Endothelial cell (in vitro differentiated cells): ENCODE measurements at places on chromosomes 3 and 15. TPM values are rescaled to one million over a fixed set of nuclear protein-coding genes. Genes with fewer than 3 reads are reported as not detected.
A peak's percentile ranks its signal among the peaks of the same experiment; 100 is the strongest.

GRCh38 chr3:135930255-135930654 lies 35.3 kb upstream of the PPP2R3A start:
- no peaks in the 10 kb centered on the region for H3K4me1 ChIP-seq
- DNase-seq = no peak
- H3K27me3 ChIP-seq = no peaks in the 10 kb centered on the region
- H3K27ac ChIP-seq = no peak overlapping the region
- H3K4me3 ChIP-seq = no peak overlapping the region

DNA sequence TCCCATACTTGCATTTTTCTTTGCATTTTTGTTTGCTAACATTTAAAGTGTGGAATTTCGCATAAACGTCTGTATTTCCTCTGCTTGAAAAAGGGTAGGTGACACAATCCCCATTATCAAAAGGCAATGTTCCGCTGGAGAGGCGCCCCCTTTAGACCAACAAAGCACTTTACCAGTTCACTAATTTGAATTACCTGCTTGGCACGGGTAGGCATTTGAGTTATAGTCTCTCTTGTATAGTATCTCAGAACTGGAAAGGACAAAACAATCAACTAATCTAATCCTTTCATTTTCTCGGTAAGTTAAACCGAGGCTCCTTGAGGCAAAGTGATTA lies 775 bp upstream of the CCDC39 start:
- peaks cover 5% of the 10 kb centered on the region for H3K27me3 ChIP-seq
- H3K4me1 ChIP-seq = peaks cover 4% of the 10 kb centered on the region
- peak overlapping the region; percentile 96 for H3K4me3 ChIP-seq
- peak overlapping the region; percentile 94 for H3K27ac ChIP-seq
- DNase-seq = peak; percentile 55
- no peaks in the 10 kb centered on the region for H3K36me3 ChIP-seq

DNA sequence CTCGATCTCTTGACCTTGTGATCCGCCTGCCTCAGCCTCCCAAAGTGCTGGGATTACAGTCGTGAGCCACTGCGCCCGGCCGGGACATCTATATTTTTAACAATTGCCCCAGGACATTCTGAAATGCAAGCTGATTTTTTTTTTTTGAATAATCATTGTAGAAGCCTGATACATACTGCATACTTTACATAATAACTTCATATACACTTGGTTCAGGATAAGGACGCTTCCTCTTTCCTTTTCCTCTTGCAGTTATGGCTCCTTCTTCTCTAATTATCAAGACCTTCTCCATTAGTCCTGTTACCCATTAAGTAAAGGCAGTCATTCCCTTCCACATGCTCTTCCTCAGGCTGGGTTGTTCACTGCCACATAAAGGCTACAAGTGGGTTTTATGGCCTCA lies 58.3 kb downstream of the SLCO3A1 start:
- no peak overlapping the region for H3K4me3 ChIP-seq
- no peak for DNase-seq
- peaks cover 7% of the 10 kb centered on the region for H3K4me1 ChIP-seq
- no peaks in the 10 kb centered on the region for H3K36me3 ChIP-seq
- no peak overlapping the region for H3K27ac ChIP-seq

DNA sequence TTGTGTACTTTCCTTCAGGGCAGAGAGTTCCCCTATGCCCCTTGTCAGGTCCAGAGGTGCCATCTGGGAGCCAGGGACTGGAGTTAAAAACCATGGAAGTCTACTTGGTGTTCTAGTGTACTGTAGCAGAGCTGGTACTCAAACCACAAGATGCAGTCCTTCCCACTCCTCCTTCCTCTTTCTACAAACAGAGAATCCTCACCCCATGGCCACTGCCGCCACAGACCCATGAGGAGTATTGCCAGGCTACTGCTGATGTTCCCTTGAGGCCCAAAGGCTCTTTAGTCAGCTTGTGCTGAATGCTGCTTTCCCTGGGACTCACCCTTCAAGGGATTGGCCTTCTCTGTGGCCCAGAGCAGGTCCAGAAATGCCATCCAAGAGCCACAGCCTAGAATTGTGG lies 229.2 kb upstream of the ZPLD1 start:
- DNase-seq = no peak
- H3K4me3 ChIP-seq = no peak overlapping the region
- no peaks in the 10 kb centered on the region for H3K4me1 ChIP-seq
- H3K36me3 ChIP-seq = no peaks in the 10 kb centered on the region

GRCh38 chr3:76582632-76583378 lies 457.1 kb upstream of the ROBO2 start:
- no peaks in the 10 kb centered on the region for H3K36me3 ChIP-seq
- H3K27me3 ChIP-seq = no peaks in the 10 kb centered on the region
- no peaks in the 10 kb centered on the region for H3K4me1 ChIP-seq
- no peak overlapping the region for H3K4me3 ChIP-seq

- no peaks in the 10 kb centered on the region for H3K36me3 ChIP-seq
- no peak overlapping the region for H3K4me3 ChIP-seq
- peaks cover 1% of the 10 kb centered on the region for H3K27me3 ChIP-seq
- H3K27ac ChIP-seq = no peak overlapping the region
- no peaks in the 10 kb centered on the region for H3K4me1 ChIP-seq
Measured at GRCh38 chr15:93414576-93415231, 325.7 kb upstream of the RGMA start.

- peaks cover 12% of the 10 kb centered on the region for H3K36me3 ChIP-seq
- peaks cover 12% of the 10 kb centered on the region for H3K4me1 ChIP-seq
- H3K4me3 ChIP-seq = no peak overlapping the region
- DNase-seq = peak; percentile 83
- H3K27me3 ChIP-seq = peaks cover 2% of the 10 kb centered on the region
- H3K27ac ChIP-seq = peak overlapping the region; percentile 54
Measured at GRCh38 chr15:55799291-55800212, 56.6 kb upstream of the PRTG start.

DNA sequence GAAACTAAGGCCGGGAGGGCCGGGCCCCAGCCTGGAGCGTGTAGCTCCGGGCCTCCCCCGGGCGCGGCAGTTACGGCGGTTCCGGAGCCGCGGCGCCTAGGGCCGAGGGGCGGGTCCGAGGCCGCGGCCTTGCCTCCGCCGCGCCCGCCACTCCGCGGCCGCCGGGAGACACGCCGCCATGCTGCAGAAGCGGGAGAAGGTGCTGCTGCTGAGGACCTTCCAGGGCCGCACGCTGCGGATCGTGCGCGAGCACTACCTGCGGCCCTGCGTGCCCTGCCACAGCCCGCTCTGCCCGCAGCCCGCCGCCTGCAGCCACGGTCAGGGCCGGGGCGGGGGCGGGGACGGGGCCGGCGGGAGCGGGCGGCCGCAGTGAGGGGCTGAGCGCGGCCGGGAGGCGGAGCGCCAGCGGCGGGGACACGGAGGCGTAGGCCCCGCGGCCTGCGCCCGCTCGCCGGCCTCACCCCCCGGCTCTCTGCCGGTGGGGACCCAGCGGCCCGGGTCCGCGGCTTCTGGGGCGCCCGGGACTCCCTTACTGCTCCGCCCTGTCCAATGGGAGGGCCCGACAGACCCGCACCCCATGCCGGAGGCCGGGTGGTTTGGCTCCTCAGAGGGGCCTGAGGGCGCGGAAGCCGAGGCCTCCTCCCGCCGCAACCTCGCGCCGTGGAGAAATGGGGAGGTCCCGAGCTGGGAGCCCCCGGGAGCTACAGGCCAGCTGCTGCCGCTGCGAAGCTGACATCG lies at the start of gene DIS3L:
TSS of gene DIS3L (plus strand) at position 150 of the 738 bp plus-strand sequence. CDS start at position 179, 29 bp downstream.
- H3K4me1 ChIP-seq = peaks cover 8% of the 10 kb centered on the region
- peak within 1 kb of the TSS; percentile 90 for H3K4me3 ChIP-seq
- H3K27ac ChIP-seq = peak within 1 kb of the TSS; percentile 36

DNA sequence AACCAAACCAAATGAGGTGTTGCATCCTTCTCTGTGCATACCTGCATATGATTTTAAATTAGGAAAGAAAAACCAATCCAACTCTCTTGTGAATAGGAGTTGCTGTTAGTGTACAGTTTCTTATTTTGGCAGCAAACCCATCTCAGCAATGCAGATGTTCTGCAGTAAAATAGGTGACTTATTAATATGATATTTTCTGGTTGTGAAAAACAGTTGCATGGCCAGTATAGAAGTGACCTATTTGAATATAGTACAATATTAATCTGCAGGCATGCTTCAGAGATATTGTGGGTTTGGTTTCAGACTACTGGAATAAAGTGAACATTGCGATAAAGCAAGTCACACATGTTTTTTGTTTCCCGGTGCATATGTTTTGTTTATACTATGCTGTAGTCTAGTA lies 42.2 kb downstream of the AKAP13 start:
- no peak for DNase-seq
- H3K4me3 ChIP-seq = no peak overlapping the region
- peaks cover 27% of the 10 kb centered on the region for H3K4me1 ChIP-seq
- H3K27ac ChIP-seq = no peak overlapping the region
- H3K27me3 ChIP-seq = peaks cover 1% of the 10 kb centered on the region

- H3K27me3 ChIP-seq = no peaks in the 10 kb centered on the region
- no peak overlapping the region for H3K27ac ChIP-seq
- H3K36me3 ChIP-seq = no peaks in the 10 kb centered on the region
- H3K4me3 ChIP-seq = no peak overlapping the region
- no peaks in the 10 kb centered on the region for H3K4me1 ChIP-seq
Measured at GRCh38 chr15:83838763-83839162, 184.8 kb downstream of the ADAMTSL3 start.

The MST1R gene
- 0.67 TPM for total RNA-seq

The FGF12 gene
- total RNA-seq = 19.1 TPM

The GUCA1C gene
- total RNA-seq = not detected

The AMT gene
- 11.9 TPM for total RNA-seq

The EFCC1 gene
- 15.9 TPM for total RNA-seq

The EMC7 gene
- 41.8 TPM for total RNA-seq

The PLSCR5 gene
- total RNA-seq = not detected
